Stimulated activated CD8-positive, alpha-beta memory T cell treated with anti-CD3 and anti-CD28 coated beads, Interleukin-12 subunit alpha, Interleukin-12 subunit beta, amount 100 ng/mL, for 1 hour (primary cell): ENCODE measurements at places on chromosomes 5 and 9.

DNA sequence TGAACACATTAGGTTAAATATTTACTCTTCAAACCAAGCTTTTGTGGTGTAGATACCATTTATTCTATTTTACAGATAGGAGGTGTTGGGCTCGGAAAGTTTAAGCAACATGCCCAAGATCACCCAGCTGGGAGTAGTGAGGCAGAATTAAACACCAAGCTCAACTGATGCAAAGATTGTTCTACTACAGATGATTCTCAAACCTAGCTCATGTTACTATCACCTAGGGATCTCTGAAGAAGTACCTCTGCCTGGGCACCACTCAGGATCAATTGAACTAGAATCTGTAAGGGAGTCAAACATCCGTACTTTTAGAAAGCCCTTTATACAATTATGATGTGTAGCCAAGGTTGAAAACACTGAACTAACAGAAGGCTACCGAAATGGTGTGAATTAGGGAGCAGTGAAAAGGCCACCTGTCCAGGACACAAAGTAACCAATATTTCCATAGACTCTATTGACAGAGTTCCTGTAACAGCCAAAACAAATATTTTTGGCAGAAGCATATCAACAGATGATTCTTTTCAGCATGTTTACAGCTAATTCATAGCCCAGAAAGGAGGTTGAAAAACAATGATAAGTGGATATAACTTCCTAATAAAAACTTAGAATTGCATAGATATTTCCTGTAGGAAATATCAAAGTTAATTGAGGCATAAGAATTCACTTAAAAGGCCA is 158.5 kb upstream of the PTGER4 start:
- no peak for DNase-seq

DNA sequence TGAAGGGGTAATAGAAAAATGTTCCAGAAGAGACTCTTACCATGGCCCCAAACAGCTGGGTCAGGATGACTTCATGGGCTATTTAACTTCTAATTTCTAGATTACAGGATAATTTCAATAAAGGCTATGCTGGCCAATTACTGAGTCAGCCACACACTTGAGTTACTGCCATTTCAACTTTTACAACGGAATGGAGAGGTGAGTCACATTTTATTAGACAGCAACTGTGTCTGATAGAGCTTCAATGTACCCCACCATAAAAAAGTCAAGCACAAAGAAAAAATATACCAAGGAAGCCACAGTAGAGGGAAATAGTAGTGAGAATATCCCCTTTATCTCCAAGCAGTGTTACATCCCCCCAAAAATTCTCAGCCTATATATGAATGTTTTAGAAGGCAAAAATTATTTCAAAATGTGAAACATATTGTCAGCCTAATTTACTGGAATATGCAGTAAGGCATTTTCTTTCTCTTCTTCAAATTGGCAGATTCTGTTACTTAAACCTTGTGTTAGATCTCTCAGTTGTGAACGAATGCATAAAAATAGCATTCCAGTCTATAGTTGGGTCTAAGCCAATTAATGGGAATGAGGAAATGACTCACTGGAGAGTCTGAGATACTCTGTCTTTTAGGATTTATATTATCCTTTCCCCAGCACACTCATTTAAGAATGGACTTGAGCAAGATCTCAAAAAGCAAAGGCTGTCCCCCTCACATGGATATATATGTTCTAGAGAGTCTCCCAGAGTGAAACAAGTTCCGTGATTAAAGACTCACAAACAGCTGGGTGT is 47.1 kb upstream of the RAI14 start:
- DNase-seq, result no peak

DNA sequence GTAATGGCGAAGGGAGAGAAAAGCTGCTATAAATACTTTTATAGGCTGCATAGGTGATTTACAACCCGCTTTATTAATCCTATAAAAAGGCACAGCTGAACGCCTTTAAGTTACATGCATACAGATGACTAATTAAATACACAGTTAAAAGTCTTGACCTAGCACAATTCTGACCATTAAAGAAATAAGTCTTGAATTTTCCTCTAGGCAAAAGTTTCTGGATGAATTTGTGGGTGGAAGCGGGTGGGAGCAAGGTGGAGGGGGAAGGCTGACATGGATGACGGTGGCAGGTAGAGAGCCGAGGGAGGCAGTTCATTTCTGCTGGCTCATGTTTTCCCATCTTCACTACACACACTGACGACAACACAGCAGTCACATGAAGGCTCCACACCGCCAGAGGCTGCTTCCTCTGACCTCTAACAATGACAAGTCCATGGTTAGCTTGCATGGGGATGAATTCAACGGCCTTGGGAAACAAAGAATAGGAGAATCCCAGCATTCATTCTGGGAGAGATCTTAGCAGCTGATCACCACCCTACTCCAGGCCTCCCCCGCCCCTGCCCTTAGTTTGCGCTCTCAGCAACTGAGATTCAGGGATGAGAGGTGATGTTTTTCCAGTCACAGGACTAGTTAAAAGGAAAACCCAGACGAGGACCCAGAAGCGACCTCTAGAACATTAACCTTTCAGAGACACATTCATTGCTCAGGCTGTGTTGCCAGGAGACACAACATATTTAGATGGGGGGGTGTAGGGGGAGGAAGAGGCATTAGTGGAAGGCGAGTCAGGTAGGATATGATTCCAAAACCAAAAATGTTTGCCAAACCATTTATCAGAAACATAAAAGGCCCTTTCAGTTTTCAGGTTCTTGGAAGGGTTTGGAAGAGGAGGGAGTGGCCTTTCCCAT is 329.3 kb downstream of the PIK3R1 start:
- no peak for DNase-seq

DNA sequence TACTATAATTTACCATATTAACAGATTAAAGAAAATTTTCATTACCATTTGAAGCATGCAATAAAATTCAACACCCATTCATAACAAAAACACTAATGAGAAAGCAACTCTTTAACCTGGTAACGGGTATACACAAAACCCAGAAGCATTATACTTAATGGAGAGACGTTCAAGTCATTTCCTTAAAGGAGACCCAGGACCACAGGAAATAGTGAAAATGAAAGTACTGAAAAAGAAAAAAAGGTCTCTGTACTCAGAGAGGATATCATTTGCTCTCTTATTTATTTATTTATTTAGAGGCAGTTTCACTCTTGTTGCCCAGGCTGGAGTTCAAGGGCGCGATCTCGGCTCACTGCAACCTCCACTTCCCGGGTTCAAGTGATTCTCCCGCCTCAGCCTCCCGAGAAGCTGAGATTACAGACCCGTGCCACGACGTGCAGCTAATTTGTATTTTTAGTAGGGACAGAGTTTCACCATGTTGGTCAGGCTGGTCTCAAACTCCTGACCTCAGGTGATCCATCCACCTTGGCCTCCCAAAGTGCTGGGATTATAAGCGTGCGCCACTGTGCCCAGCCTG is 61.6 kb downstream of the SETX start:
- DNase-seq, result no peak

DNA sequence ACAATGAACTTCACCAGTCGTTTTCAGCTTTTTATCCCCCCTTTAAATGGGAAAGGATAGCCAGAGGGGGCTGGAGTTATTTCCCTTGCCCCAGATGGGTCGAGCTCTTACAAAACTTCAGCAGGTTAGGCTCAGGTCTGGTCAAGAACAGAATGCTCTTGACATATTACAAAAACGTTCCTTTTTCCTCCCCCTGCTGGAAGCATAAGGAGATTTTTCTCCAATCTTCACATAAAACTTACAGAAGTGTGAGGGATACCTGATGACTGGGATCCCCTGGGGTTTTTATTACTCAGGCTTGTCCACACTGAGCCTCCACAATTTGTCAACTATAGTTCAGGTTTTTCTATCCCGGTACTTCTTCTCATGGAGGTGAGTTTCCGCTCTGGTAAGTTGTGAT is 60.8 kb downstream of the CSF2 start:
- DNase-seq, result no peak

GRCh38 chr5:103111468-103111867 is 8.5 kb downstream of the GIN1 start:
- DNase-seq, result no peak

DNA sequence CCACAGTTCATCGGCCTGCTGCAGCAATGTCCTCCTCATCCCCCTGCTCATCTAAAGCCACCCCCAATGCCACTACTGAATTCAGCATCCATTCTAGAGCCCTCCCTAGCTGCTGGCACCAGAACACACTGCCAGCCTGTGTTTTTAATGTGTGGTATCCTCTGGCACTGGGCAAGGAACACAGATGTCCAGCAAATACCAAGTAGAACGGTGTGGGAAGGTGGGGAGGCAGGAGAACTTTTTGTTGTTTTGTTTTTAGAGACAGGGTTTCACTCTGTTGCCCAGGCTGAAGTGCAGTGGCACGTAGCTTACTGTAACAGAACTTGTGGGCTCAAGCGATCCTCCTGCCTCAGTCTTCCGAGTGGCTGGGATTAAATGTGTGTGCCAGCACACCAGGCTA is 4.7 kb downstream of the HDHD3 start:
- DNase-seq, result no peak

- no peak for DNase-seq
Observed at GRCh38 chr9:126235336-126236243, 91.0 kb upstream of the MVB12B start.

DNA sequence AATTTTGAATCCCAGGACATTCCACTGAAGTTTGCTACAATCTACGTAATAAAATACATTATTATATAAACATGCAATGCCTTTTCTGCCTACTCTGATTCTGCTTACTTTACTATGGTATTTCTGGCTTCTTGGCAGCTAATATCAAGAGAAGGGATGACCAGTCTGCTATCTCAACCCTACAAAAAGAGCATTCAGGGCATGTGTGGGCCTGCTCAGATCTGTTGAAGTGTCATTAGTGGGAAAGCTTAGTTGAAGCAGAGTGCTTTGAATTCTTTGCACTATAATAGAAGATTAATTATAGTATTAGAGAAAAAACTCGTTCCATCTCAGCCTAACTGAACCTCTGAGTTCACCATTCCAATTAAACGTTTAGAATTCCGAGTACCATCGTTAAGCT is 339.5 kb upstream of the ISL1 start:
- DNase-seq, result no peak

GRCh38 chr9:99403371-99403770 is 181.3 kb downstream of the SEC61B start:
- no peak for DNase-seq

- DNase-seq, result no peak
Observed at GRCh38 chr5:139523635-139524445, 37.3 kb upstream of the UBE2D2 start.

DNA sequence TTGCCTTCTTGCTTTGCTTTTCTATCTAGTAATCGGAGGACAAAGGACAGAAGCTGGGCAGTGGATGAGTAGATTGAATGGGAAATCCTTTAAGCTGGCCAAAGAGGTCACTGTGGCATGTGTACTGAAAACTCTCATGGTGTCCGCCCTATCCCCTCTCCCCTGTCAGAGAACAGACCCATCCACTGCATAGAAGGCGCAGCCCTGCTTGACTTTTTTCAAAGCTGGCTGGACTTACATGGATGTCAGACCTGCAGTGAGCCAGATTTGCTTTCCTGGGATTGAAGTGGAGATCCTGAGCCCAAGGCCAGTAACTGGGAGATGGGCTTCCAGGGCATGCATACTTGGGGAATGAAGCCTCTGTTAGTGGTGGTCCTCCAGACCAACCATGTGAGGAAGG is 329.5 kb downstream of the TRPM3 start:
- DNase-seq, result no peak

DNA sequence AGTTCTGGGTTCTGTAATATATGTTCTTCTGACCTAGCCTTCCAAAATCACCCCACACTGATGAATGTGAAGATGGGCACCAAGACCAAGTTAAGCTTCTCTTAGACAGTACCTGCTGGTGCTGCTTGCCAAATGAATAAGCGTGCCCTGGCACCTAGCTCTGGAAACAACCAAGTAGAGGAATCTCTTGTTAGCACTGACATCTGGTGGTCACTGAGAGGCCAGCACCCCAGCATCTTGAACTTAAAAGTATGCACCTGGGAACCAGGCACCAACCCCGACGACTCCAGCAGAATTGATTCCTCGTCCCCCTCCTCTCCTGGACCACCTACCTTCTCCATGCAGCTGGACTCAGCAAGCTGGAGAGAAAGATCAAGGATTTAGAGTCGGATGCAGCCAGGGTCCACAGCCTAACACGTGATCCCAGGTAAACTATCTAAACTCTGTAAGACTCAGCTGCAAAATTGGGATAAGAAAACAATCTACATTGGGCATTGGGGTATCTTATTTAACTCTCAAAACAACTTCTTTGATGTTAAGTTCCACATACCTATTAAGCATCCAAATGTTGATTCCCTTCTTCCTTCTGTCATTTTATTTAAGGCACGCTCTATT is 89.8 kb downstream of the SLC1A3 start:
- no peak for DNase-seq

DNA sequence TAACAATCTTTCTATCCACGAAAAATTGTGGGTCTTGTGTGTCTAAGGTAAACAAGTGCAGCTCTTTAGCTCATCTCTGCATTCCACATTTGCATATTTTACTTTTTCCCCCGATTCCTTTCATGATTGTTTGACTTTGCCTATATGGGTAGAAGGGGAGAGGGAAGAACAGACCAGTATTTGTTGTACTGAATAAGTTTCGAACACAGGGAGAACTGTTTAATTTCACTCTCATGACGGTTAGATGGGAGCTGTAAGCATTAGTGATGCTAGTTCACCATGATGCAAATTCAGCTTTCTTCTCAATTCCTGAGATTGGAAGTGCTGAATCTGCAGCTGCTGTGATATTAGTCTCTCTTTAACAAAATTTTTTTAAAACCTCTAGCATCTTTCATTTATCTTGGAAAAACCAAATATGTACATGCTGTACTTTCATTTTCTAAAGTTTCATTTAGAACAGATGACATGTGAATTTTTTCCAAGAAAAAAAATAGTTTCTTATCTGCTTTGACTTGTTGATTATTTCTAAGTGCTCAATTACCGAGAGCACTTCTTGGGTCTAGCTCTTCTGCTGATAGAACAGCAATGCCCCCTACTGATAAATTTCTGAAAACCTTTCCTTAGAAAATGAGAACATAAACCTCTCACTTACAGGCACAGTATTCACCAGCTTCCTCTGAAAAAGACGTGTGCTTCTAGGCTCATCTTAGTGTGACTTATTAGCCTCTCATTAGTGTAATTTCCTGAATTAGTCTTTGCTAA is 149.5 kb downstream of the BAAT start:
- DNase-seq, result no peak

DNA sequence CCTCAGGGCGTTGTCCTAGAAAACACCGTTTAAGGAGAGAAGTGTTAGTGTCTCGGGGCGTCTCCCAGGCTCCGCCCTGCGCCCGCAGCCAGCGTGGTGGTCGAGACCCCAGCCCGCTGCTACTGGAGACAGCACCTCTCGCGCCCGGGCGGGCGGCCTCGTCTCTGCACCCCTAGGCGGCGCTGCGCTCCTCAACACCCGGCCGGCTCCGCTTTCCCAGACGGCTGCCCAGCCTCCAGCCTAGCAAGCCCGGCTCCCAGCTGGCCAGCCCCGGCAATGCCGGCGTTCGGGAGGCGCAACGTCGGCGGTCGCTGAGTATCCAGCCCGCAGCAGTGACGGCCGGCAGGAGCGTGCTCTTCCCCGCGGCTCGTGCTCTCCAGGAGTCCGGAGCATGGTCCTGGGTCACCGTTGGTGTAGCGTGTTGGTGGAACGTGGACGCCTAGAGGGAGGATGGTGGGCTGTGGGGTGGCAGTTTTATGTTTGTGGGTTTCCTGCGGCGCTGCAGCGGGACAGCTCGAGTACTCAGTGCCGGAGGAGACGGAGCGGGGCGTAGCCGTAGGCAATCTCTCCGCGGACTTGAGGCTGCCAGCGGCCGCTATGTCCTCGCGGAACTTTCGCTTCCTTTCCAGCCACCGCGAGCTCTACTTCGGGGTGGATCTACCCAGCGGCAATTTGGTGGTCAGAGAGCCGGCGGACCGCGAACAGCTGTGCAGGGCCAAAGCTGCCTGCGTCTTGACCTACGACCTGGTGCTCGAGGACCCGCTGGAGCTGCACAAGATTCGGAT is 536 bp downstream of the PCDHAC1 start:
- no peak for DNase-seq

GRCh38 chr5:141771562-141771961 is 89.5 kb upstream of the ARAP3 start:
- no peak for DNase-seq
